Stimulated activated CD4-positive, alpha-beta T cell treated with anti-CD3 and anti-CD28 coated beads, Interleukin-12 subunit alpha, Interleukin-12 subunit beta, amount 100 ng/mL, for 4 hours (primary cell): ENCODE measurements at places on chromosomes 12 and 14.

DNA sequence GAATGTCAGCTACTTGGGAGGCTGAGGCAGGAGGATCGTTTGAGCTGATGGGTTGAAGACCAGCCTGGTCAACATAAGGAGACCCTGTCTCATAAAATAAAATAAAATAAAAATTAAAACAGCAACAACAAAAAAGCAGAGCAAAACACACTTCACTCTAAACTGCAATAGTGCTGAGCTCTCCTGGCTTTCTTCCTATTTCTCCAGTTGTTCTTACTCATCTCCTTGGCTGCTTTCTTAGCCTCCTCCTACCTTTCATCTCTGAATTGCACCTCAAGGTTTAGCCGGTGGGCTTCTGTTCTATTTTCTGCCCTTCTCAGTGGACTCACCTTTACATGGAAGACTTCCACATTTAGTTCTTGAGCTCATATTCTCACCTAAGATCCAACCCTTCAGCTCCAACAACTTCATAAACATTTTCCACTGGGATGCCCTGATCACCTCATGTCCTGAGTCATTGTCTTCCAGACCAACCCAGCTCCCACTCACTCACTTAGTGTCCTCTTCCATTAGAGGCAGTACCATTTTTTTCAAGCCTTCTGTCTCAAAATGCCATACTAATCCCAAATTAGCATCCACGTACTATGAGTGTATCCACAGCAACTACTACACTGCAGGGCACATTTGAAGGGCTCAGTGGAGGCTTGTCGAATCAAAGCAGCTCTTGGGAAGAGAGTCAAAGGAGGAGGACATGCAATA lies 41.2 kb upstream of the TMED10 start:
- DNase-seq: no peak

GRCh38 chr12:101566318-101566717 lies 28.5 kb upstream of the MYBPC1 start:
- no peak for DNase-seq

DNA sequence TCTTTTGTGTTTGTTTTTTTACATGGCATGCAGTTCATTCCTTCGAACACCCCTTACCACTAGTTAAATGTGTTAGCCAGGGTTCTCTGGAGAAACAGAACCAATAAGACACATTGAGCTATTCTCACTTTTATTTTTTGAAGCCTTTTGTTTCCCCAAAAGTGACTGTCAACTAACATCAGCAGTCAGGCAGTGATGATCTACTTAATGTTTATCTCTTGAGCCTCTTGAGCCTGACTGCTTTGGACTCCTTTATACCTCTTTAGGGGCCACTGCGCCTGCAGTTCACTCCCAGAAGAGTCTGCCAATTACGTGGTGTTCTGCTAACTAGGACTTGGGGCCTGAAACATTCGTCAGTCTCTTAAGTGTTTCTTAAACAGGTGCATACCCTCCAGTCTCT lies 163.7 kb upstream of the FLRT2 start:
- no peak for DNase-seq

GRCh38 chr14:77245820-77246219 lies 25.2 kb downstream of the NGB start:
- DNase-seq: no peak

- no peak for DNase-seq
These were observed 630.4 kb downstream of the DIO2 start for GRCh38 chr14:79580906-79581305.

DNA sequence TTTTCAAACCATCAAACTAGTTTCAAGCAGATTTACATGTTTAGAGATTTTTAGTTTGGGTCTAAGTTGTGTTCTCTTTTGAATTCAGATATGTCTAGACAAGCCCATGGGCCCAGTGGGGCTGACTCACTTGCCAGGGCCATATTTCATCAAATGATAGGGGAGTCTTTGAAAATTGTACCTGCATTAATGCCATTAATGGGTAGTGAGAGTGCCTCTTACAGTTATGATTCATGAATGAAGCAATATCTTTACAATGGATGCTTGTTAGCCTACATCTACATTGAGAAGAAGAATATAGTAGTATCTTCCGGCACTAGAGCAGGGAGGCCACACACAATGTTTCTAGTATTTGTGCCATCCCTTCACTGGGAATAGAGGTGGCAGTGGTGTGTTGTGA lies 174.2 kb upstream of the E2F7 start:
- no peak for DNase-seq

GRCh38 chr12:32995623-32996022 lies 99.0 kb upstream of the PKP2 start:
- DNase-seq: no peak

- DNase-seq: no peak
These were observed at the start of gene SLC10A1 for GRCh38 chr14:69796797-69797500. Gene SLC10A1 (minus strand): TSS chr14:69797241. CDS start chr14:69797155, 86 bp downstream.

GRCh38 chr14:73718418-73719251 lies 4.5 kb upstream of the PNMA1 start:
- no peak for DNase-seq

- no peak for DNase-seq
These were observed 347.2 kb upstream of the DCN start for GRCh38 chr12:91529829-91530228.

DNA sequence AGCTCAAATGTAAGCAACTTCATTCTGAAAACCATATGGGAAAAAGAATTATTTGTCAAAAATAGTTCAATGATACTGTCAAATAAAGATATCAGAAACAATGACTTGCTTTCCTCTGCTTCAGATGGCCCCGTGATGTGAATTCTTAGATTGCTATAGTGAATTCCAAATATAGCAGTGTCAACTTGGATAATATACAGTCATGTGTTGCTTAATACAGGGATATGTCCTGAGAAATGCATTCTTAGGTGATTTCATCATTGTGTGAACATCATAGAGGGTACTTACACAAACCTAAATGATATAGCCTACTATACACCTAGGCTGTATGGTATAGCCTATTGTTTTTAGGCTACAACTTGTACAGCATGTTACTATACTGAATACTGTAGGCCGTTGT lies 108.7 kb upstream of the MIS18BP1 start:
- no peak for DNase-seq

DNA sequence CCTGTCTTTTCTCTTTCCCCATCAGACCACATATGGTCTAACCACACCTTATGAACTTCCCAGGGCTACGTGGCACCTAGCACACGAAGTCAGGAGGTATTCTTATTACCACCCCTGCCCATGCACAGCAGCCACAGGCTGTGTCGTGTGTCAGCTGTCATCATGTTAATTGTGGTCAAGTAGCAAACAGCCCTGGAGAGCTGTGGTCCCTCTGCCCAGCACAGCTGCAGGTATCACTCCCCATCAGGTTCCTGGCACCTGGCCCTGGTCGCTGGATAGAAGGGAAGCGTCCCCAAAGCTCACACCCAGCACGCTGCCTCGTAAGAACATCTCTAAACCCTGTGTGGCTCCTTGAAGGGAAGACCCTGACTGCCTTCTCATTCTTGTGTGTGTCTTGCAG lies 45.4 kb downstream of the CLMN start:
- DNase-seq: no peak
